Esophagus squamous epithelium (tissue), 5 donors: ENCODE measurements at places on chromosomes 6 and 20.

GRCh38 chr20:20578838-20579237, 133.6 kb downstream of the RALGAPA2 start:
- no peak for DNase-seq

DNA sequence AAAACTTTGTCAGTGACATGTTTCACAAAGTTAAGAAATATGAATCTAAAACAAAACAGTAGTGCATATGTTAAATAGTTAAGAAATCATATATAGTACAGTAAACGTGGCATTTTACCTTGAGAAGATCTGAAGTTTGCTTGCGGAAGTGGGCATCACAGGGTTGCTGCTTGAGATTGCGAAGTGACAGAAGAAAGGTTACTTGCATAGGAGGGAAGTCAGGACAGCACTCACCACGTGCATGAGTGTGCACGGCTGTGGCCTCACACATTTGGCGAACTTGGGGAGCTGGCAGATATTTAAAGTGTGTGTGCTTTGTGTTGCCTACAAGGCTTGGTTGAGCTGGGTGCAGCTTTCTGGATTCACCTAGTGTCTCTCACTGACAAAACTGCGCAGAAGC, 431.5 kb upstream of the ARID1B start:
- DNase-seq = no peak

DNA sequence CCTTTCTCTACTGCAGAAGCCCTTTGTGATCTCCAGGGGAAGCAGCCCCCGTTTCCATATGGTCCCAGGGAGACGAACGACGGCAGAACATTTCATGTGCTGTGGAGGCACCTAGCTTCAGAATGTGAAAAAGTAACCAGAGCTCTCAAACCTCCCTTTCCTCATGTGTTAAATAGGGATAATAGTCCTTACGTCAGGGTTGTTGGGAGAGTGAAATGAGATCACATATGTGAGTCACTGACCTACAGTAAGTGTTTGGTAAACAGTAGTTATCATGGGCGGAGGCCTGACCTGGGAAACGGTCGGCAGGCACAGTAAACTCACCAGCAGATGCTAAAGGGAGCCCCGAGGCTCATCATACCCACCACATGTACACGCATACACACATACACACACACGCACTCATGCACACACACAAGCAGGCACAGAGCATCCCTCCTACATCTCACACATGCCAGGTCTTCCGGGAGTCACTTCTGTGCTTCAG, 89.7 kb downstream of the LY86 start:
- no peak for DNase-seq

GRCh38 chr6:28240471-28240870, 11.6 kb downstream of the ZKSCAN4 start:
- no peak for DNase-seq

DNA sequence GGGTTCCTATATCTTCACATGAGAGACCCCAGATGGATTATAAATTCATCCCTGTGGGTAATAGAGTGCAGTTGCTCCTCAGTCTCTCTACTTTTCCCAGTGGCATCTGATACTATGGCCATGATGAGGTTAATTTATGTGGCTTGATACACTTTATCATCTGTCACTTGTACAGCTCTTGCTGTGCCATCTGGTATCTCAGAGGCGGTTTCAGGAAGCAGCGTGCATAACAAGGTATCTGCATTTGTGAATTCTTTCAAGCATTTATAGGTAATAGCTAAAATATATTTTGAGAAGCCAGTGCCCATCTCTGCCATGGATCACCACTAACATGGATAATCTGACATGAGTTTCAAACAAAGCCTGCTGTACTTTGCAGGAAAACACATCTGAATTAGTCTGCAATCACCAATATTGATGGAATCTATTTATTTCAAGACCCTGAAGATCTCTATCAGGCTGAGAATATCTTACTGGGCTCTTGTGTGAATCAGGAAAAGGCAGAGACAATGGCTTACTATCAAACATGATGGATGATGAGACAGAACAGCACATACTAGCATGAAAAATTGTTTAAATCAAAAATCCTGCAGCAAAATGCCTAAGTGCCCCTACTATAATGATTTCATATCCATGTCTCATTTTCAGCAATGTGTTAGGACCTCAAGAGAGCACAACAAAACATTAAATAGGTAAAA, 548.7 kb upstream of the MAP3K7 start:
- DNase-seq = no peak

GRCh38 chr6:150673720-150674346, 74.1 kb downstream of the PLEKHG1 start:
- no peak for DNase-seq

GRCh38 chr20:5797843-5798462, 47.8 kb downstream of the SHLD1 start:
- DNase-seq = no peak

GRCh38 chr20:58084966-58085365, 143.5 kb downstream of the ANKRD60 start:
- DNase-seq = no peak

DNA sequence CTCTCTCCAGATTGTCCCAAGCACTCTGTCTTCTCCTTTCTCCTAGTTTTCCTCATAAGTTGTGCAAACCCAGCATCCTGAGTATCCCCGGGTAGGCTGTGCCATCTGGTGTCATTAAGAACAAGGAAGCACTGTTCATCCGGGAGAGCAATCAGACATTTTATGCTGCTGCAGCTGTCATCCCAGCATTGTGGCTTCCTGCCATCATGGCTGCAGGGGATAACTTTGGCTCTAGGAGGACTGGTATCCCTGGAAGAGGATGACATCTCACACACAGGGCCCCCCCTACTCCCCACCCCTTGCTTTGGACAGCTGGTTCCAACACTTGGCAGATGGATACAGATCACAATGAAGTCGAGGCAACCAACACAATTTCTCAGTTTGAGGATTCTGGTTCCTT, 1195.1 kb upstream of the MAP3K7 start:
- no peak for DNase-seq
